ENCODE measurements at places on chromosomes 3 and 15. TPM values are rescaled to one million over a fixed set of nuclear protein-coding genes. Genes with fewer than 3 reads are reported as not detected.
A peak's percentile ranks its signal among the peaks of the same experiment; 100 is the strongest.

The ERICH6 gene
- not detected for total RNA-seq

The TRIM42 gene
- not detected for total RNA-seq

DNA sequence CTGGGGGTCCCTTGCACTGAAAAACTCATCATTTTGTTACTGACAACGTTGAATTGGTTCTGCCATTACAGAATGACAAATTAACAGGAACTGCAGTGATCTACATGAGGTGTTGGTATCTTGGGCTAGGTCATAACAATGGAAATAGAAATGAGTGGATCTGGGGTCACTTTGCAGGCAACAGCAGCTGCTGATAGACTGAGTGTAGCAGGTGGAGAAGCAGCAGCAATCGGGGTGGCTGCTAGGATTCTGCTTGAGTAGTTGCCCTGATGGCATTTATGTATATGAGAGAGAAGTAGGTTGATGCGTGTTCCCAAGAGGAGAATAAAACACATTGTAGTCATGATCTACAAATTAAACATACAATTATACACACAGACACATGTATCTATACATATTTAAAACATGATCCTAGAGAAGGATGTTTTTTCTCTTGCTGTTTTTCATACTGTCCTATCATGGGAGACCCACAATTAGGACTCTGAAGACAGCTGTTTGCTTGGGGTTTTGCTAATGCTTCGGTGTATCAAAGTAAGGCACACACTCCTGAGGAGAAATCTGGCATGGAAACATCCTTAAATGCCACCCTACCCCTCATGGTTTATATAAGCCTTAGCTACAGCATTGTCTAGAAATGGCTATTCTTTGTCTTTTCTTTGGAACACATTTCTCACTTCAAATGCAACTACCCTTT, 15.8 kb upstream of the THBS1 start:
- no peak for ATAC-seq

DNA sequence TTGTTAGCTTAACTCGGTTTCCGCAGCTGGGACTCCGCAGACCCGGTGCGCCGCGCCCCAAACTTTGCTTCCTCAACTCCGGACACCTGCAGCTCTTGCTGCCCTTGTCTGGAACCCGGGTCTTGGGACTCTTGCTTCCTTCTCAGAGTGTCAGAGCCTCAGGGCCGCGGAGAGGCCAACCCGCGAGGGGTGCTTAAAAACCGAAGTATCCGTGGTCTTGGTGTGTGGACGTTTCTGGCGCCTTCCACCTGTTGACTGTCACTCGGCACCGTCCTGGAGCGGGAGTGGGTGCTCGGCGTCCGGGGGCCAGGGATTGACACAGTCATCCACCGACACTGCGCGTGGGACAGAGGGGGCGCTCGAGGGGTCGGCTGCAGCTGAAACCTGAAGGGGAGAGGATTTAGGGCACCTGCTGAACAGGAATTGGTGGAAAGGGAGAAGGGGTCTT, 386 bp downstream of the SQOR start:
- ATAC-seq: peak; percentile 55

- ATAC-seq: no peak
These were observed 20.7 kb downstream of the GRIP2 start for GRCh38 chr3:14519406-14519805.

The OXTR gene
- total RNA-seq: 3.6 TPM

- no peak for ATAC-seq
These were observed 34.6 kb downstream of the DNASE1L3 start for GRCh38 chr3:58176185-58176530.

The TGM5 gene
- 0.61 TPM for total RNA-seq

DNA sequence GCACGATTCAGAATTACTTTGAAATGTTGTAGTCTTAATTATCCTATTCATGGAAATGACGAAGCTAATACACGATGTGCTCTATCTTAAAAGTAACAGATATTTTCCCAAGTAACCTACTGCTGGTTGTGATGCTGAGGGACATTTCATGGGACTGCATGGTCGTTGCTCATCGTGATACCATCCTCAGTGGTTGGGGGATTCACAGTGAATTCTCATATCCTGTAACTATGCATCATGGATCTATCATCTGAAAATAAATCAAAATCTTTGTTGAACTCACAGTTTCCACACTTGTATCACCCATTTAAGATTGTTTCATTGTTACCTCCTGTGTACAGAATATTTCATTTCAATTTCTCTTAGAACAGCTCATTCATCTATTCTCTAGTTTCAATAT, 84.7 kb downstream of the OPA1 start:
- ATAC-seq: peak; percentile 91

DNA sequence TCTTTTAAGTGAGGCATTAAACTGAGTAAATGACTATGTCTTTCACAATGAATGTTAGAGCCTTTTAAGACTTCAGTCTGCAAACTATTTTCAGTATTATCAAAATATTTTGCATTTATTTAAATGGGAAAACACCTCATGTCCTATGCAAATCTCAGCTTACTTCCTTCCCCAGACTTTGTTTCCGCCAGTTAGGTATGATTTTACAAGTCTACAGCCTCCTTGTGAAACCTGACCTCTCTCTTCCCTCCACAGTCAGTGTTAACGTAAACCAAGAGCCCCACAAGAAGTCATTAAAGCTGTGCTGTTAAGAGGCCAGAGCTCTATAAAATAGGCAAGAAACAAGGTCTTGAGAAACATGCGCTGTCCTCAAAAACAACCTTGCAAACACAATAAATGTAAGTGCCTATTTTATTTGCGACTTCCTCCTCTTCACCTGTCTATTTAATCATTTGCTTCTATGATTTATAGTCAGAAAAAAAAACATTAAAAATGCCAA, 48.3 kb downstream of the PRTG start:
- ATAC-seq: peak; percentile 63

- ATAC-seq: peak; percentile 74
These were observed 97.3 kb downstream of the NPAP1 start for GRCh38 chr15:24772686-24773373.

The MCF2L2 gene
- total RNA-seq: 9.0 TPM

The SLC9C1 gene
- total RNA-seq: not detected

DNA sequence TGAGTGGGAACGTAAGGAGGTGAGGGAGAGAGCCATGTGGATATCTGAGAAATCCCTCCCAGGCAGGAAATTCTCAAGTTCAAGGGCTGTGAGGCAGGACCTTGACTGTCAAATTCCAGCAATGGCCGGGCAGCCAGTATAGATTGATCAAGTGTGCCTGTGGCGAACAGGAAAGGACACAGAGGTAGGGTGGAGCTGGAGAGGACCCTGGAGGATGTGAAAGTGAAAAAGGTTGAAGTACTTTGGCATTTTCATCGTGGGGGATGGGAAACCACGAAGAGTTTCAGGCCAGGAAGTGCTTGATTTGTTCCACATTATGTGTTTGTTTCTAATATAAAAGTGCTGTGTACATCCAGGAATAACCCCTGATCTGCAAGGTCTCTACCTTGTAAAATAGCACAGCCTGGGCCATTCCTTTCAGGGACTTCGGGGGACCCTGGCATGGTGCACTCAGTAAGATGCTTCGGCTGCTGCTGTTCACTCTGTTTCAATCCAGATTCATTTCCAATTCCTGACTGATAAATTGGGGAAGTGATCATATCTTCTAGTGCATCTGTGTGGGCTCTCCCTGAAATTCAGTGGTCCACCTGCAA, 156.6 kb downstream of the MCTP2 start:
- no peak for ATAC-seq

DNA sequence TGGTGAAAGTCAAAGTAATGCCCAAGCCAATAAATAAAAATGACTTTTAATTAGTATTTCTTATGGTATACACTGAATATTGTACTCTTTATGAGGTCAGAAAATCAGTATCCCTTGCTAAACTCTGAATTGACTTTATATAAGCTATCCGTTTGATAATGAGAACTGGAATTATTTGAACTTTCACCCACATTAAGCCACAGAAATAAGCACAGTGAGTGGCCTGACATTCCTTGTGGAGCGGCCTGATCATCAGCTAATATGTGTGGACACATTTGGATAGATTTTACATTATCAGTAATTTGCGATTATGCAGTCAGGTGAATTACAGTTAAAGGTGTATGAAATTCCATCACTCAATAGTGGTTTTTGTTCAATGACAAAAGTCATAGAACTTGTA, 136.0 kb upstream of the CBLB start:
- ATAC-seq: no peak

The NPAP1 gene
- total RNA-seq: not detected

DNA sequence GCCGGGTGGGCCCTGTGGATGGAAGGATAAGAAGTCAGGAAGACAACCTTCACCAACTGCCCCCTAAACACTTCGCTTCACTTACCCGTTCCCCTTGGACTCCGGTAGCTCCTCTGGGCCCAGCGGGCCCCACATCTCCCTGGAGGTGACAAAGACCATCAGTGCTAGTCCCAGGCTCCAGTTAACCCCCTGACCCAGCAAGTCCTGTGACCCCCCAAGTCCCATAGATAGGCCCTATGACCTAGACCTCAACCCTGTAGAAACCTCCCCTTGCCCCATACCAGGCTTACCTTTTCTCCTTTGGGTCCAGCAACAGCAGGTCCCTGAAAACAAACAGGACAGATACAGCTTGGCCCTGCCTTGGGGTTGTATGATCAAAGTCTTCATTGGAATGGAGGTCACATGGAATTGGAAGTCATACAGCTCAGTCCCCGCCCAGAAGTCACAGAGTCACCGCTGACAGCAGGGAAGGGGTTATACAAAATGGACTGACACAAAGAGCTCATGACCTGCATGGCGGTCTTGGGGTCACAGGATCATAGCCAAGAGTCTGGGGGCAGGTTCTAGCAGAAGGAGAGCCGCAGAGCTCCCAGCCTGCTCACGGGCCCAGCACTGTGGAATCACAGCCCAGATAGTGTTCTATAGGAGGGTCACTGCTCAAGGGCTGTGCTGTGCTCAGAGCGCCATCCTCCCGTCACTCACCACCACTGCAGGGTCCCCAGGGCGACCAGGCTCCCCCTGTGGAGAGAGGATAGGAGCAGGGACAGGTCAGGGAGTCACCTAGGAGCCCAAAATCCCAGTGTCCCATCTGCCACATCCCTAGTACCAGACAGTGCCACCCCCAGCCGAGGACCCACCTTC, 13.3 kb downstream of the COL7A1 start:
- ATAC-seq: no peak

The CLDN16 gene
- not detected for total RNA-seq
